8988T (cell line): ENCODE measurements at places on chromosomes 1 and 21.

DNA sequence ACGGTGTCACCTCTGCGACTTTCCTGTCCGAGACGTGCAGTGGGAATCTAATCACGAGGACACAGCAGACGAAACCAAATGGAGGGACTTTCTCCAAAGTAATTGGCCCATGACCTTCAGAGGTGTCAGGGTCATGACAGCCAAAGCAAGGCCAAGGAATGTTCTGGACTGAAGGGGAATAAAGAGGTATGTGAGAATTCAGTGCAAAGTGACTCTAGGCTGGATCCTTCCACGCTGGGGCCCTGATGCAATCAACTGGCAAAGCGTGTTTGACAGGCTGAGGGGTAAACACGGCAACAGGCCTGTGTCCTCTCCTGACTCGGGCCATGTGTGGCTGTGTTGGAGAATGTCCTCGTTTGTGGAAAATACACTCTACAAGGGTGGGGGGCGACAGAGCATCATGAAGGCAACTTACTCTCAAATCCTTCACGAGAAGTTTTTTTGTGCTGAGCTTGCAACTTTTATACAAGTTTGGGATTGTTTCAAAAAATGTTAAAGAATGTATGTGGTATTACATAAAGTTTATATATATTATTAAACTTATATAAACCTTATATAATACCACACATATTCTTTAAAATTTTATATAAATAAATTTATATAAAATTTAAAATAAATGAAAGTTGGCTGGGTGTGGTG is 1.7 kb downstream of the CFAP74 start:
- no peak for DNase-seq

GRCh38 chr1:183678819-183679218 is 25.7 kb upstream of the APOBEC4 start:
- DNase-seq = no peak

DNA sequence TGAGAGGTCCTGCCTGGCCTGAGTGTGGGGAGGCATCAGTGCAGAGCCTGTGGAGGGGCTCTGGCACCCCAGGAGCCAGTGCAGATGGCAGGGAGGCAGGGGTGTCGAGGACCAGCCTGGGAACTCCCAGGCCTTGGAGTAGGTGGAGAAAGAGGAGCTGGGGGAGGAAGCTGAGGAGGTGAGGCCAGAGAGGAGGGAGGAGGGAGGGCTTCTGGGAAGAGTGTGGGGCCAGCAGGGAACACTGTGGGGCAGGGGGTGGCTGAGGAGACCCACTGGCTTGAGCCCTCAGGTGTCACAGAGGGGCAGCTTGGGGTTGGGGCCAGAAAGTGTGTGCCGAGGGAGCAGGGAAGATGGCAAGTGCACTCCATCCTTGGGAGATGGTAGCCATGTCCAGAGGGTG is 3.8 kb downstream of the COQ8A start:
- DNase-seq = no peak

GRCh38 chr1:54007613-54008012 is 10.4 kb downstream of the LDLRAD1 start:
- DNase-seq = no peak

GRCh38 chr1:74464037-74464436 is 48.4 kb downstream of the LRRC53 start:
- no peak for DNase-seq

DNA sequence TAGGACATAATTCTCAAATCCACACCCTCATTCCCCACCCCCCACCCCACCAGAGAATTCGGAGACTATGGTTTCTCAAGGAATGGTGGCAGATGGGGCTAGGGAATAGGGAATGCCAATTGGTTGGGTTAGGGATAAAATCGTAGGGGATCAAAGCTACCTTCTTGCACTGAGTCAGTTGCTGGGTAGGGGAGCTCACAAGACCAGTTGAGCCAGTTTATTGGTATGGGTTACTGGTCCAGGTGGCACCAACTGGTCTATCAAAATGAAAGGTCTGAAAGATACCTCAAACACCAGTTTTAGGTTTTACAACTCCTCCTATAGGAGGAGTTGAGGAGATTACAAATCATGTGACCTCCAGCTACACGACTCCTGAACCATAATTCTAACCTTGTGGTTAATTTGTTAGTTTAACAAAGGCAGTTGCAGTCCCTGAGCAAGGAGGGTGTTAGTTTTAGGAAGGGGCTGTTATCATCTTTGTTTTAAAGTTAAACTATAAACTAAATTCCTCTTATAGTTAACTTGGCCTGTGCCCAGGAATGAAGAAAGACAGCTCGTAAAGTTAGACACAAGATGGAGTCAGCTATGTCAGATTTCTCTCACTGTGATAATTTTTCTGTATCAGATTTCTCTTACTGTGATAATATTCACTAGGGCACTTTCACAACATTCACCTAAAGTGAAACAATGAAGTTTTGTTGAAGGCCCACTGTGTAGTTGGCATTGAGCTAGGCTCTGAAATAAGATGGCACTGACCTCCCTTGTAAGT is 2.5 kb downstream of the SHISAL2A start:
- DNase-seq = no peak

GRCh38 chr1:70358921-70359564 is 4.5 kb upstream of the ANKRD13C start:
- DNase-seq = no peak
